Stimulated activated CD8-positive, alpha-beta memory T cell treated with anti-CD3 and anti-CD28 coated beads, Interleukin-2, amount 100 ng/mL, for 48 hours (primary cell): ENCODE measurements at places on chromosomes 13 and 19.

GRCh38 chr13:100362781-100363180 is 225.8 kb downstream of the GGACT start:
- DNase-seq, result no peak

GRCh38 chr13:108426893-108427292 is 157.4 kb downstream of the TNFSF13B start:
- no peak for DNase-seq

GRCh38 chr19:45146251-45146650 is 14.5 kb downstream of the NKPD1 start:
- no peak for DNase-seq

- DNase-seq, result peak; percentile 56
Measured at GRCh38 chr19:4597975-4598671, 38.6 kb upstream of the SEMA6B start.

DNA sequence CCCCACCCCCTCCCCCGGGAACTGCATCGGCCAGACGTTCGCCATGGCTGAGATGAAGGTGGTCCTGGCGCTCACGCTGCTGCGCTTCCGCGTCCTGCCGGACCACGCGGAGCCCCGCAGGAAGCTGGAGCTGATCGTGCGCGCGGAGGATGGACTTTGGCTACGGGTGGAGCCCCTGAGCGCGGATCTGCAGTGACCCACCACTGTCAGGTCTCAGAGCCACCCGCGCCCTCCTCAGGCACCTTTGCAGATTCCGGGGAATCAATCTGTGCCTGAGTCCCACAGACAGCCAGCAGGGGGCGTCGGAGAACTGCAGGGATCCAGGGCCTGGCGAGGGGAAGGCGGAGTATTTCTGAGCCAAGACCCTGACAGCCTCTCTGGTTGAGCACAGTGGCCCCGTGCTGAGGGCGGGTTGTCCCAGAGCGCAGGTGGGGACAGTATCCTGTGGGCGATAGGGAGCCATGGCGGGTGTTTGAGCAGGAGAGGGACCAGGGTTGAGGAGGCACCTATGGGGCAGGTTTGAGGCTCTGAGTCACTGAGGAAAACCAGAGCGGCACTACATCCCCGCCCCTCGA is 30.4 kb upstream of the CYP4F8 start:
- peak; percentile 77 for DNase-seq

DNA sequence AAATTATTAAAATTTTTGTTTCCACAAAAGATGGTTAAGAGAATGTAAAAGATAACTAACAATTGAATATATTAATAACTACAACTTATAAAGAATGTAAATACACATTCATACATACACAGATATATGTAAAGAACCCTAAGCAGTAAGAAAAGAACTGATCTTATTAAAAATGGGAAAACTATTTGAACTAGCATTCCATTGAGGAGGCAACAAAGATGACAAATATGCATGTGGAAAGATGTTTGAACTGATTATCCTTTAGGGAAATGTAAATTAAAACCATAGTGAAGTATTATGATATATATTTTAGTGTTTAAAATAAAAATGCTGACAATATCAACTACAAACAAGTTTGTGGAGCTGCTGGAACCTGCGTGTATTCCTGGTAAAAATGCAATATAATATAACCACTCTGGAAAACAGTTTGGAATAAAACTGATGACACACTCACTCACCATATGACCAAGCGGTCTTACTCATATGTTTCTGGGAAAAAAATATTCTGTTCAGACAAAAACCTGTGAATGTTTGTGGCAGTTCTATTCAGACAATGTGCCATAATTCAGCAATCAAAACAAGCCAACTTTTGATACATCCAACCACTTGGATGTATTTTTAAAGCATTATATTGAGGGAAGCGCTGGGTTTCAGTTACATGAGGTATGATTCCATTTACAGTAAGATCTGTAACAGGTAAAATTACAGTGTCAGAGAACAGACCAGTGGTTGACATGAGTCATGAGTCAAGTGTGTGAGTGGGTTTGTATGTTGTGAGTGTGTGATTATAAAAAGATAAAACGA is 694.4 kb upstream of the SLITRK5 start:
- DNase-seq, result no peak

GRCh38 chr19:391207-391557 is 17.8 kb downstream of the C2CD4C start:
- no peak for DNase-seq

DNA sequence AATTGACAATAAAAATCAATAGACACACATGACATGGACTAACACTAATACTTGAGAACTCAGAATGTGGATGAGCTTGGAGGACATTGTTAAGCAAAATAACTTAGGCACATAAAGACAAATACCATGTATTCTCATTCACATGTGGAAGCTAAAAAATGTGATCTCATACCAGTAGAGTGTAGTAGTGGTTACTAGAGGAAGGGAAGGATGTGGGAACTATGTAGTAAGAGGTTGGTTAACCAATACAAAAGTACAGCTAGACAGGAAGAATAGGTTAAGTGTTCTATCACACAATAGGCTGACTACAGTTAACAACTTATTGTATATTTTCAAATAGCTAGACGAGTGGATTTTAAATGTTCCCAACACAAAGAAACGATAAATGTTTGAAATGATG is 415.8 kb upstream of the KLF12 start:
- no peak for DNase-seq

- no peak for DNase-seq
Measured at GRCh38 chr13:28117689-28118377, 17.5 kb upstream of the FLT3 start.

- DNase-seq, result no peak
Measured at GRCh38 chr13:98482476-98483444, 94.1 kb downstream of the STK24 start.

- DNase-seq, result no peak
Measured at GRCh38 chr13:97528518-97528917, 94.5 kb downstream of the RAP2A start.

- DNase-seq, result peak; percentile 40
Measured at GRCh38 chr19:9406798-9407352, 28.5 kb downstream of the ZNF266 start.

DNA sequence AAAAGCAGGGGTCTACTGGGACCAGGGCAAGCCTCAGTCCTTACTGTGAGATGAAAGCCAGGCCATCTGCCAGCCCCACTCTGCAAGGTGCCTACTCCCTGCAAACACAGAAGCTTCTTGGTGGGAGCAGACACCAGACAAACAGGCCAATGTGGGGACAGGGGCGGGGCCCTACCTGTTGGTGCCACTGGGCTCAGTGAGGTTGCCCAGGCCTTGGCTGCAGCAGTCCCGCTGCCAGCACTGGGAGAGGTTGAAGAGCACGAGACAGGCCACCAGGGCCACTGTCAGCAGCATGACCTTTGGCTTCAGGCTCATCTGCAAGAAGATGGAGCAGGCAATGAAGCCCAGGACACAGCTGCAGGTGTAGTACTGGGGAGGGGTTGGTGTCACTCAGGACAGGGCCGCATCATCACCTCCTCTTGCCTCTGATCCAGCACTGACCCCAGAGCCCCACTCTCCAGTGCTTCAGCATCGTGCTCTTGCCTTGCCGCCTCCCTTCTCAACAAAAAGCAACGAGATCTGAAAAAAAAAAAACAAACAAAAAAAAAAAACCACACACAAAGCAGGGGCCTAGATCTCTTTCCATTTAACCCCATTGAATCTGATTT is 72.6 kb downstream of the NBEA start:
- no peak for DNase-seq

GRCh38 chr13:62250501-62251201 is 835.0 kb upstream of the PCDH20 start:
- no peak for DNase-seq

DNA sequence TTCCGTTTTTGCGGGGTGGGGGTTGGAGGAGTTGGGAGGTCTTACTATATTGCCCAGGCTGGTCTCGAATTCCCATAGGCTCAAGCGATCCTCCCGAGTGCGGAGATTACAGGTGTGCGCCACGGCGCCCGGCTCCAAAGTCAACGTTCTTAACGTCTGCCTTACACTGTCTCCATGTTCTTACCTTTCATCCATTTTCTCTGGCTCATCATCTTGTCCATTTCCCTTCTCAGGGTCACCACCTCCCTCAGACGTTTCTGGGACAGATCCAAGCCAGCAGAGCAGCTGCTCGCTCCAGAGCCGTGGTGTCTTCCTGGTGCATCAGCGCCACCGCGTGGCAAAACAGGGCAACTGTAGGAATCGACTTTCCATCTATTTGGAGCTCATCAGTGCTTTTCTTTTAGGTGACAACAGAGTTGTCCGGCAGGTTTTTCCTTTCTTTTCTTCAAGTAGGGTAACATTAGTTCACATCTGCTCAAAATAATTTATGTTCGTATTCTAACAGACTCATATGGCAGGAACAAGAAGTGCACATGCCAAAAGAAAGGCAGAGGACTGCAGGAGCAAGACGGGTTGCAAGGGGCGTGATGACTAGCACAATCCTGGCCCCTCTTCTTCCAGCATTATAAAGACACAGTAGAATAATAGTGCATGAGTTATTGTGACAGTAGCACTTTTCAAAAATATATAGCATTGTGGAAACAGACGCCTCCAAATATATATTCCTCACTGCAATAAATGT is 103.1 kb upstream of the ABCC4 start:
- DNase-seq, result peak; percentile 54

- no peak for DNase-seq
Measured at GRCh38 chr19:38661136-38661535, 13.7 kb downstream of the ACTN4 start.

GRCh38 chr13:24038841-24039330 is 121.6 kb upstream of the SPATA13 start:
- DNase-seq, result no peak

DNA sequence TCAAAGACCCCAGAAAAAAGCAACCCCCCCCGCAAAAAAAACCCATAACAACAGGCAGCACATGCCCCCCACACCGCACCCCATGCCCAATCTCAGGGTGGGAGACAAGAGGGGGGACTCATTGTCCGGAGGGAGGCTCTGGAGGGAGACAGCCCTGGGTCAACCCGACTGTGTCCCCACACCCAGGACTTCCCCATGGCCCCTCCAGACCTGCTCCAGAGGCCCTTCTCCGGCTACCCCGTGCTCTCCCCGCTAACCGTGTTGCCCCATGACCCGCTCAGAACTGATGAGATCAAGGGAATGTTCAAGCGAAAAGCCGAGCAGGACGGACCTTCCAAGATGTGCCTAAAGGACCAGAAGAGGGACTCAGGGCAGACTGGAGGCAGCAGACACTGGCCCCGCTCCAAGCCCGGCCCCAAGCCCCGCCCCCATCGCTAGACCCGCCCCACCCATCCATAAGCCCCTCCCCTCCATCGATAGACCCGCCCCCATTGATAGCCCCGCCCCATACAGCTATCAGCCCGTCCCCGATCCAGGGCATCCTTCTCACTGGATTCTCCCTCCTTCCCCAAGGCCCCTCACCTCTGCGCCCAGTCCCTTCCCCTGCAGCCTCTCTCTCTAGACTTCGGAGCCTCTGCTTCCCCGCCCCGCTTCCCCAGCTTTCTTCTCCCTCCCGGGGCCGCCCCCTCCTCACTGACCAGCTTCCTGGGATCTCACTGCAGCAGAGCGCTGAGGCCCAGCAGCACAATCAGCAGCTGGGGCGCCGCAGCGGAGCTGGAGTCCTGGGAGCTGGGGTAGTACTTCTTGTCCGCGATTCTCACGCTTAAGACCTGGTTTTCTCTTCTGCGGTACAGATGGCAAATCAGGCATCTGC is 2.2 kb downstream of the BST2 start:
- DNase-seq, result no peak

GRCh38 chr19:55094456-55095259 is 19.0 kb downstream of the EPS8L1 start:
- DNase-seq, result no peak
